Heart right ventricle (tissue), 16 donors: ENCODE measurements at places on chromosomes 11 and 22. TPM values are rescaled to one million over a fixed set of nuclear protein-coding genes. Genes with fewer than 3 reads are reported as not detected.
A peak's percentile ranks its signal among the peaks of the same experiment; 100 is the strongest.

The MYO18B gene
- 249 TPM for total RNA-seq

DNA sequence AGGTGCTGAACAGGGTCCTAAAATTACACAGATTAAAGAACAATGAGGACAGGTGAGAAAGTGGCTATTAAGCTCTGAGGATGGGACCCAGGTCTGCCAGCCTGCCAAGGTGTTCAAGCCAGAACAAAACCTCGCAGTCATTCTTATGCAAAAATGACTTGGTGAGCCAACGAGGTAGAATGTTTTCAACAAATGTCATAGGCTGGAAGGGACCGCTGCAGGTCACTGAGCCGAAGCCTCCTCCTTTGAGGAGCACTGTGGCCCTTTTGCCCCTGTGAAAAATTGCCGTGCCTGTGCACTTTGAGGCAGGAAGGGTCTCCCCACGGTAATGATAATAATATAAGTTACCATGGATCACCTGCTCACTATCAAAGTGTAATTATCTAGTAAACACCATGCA, 216.2 kb downstream of the DSCAML1 start:
- H3K27ac ChIP-seq, result no peak overlapping the region
- H3K27me3 ChIP-seq, result no peaks in the 10 kb centered on the region
- no peaks in the 10 kb centered on the region for H3K4me1 ChIP-seq
- H3K36me3 ChIP-seq, result no peaks in the 10 kb centered on the region
- no peak for DNase-seq
- H3K4me3 ChIP-seq, result no peak overlapping the region

DNA sequence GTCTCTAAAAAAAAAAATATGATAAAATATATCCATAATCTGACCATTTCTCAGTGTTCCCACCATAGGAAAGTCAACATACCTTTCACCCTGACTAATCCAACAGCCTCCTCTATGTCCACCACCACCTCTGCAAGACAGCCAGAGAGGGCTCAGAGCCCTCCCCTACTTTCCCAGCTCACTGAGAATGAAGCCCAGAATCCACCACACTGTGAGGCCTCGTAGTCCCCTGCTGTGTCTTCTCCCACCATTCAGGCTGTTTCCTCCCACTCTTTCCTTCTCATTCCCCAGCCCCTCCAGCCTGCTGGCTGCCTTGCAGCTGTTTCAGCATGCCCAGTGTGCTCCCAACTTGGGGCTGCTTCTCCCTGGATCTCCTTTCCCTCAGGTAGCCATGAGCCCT, 27.0 kb downstream of the SGSM3 start:
- H3K27me3 ChIP-seq, result no peaks in the 10 kb centered on the region
- DNase-seq, result no peak
- H3K36me3 ChIP-seq, result peaks cover 36% of the 10 kb centered on the region
- H3K4me3 ChIP-seq, result no peak overlapping the region
- H3K4me1 ChIP-seq, result peaks cover 11% of the 10 kb centered on the region

The OR10G7 gene
- not detected for total RNA-seq

GRCh38 chr11:60345489-60345888, 18.4 kb downstream of the MS4A6E start:
- H3K27ac ChIP-seq, result no peak overlapping the region
- H3K4me3 ChIP-seq, result no peak overlapping the region
- H3K36me3 ChIP-seq, result no peaks in the 10 kb centered on the region
- peak; percentile 13 for DNase-seq

The SMC1B gene
- total RNA-seq, result not detected

GRCh38 chr11:26276798-26277424, 55.0 kb upstream of the ANO3 start:
- peaks cover 28% of the 10 kb centered on the region for H3K27me3 ChIP-seq
- peak; percentile 11 for DNase-seq
- no peaks in the 10 kb centered on the region for H3K4me1 ChIP-seq

The IL17REL gene
- not detected for total RNA-seq

DNA sequence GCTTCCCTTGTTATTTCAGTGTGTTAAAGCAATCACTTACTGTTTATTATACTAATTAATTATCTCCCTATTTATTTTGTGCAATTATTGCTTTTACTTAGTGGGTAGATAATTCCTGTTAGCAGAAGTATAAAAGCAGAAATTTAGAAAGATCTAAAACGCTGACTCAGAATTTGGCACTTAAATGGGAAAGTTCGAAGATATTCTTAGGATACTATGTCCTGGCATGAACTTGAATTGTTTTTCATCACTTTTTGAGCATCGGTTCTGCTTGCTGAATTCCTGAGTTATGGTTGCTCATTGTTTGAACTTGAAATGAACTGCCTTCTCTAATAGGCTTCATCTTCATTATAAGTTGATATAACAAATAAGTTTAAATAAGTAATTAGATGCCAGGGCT, 325.4 kb downstream of the JRKL start:
- no peak overlapping the region for H3K4me3 ChIP-seq
- no peaks in the 10 kb centered on the region for H3K36me3 ChIP-seq
- no peaks in the 10 kb centered on the region for H3K4me1 ChIP-seq
- H3K27ac ChIP-seq, result no peak overlapping the region
- no peak for DNase-seq

DNA sequence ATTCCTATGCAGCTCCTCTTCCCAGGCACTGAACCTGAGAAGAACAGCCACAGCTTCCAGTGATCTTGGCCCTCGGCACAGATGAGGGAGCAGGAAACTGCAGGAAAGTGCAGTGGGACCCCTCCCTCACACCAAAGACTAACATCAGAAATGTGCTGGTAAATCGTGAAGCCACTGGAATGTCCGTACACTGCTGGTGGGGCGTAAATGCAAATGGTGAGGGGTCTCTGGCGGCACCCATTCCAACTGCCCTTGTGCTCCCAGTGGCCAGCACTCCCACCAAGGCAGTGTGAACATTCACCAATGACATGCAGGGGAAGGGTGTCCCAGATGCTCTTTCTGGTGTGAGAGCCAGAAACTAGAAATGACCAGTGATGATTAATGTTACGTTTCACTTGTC, 574.0 kb downstream of the BRD1 start:
- peaks cover 5% of the 10 kb centered on the region for H3K27me3 ChIP-seq
- no peaks in the 10 kb centered on the region for H3K36me3 ChIP-seq
- no peak for DNase-seq

GRCh38 chr11:57410287-57410686, 16.6 kb downstream of the SLC43A3 start:
- H3K27me3 ChIP-seq, result no peaks in the 10 kb centered on the region
- H3K27ac ChIP-seq, result no peak overlapping the region
- no peak for DNase-seq
- H3K4me1 ChIP-seq, result peaks cover 48% of the 10 kb centered on the region
- H3K4me3 ChIP-seq, result no peak overlapping the region
- peaks cover 4% of the 10 kb centered on the region for H3K36me3 ChIP-seq

DNA sequence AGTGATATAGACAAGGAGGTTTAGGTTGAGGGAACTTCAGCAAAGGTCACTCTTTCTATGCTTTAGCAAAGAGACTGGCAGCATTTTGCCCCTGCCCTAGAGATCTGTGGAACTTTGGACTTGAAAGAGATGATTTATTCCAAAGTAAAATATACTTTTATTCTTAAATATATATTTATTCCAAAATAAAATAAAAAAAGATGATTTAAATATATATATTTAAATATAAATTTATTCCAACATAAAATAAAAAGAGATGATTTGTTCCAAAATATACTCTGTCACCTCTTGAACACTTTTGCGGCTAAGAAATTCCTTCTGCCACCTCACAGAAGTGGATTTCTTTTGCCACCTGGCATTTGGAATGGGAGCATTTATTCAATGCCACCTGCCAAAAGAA, 521.3 kb upstream of the CHORDC1 start:
- no peak for DNase-seq
- H3K36me3 ChIP-seq, result no peaks in the 10 kb centered on the region
- no peak overlapping the region for H3K27ac ChIP-seq

The PKNOX2 gene
- total RNA-seq, result 4.0 TPM

GRCh38 chr11:107752508-107752907, 40.7 kb upstream of the SLN start:
- H3K36me3 ChIP-seq, result no peaks in the 10 kb centered on the region
- peak overlapping the region; percentile 26 for H3K27ac ChIP-seq
- no peak for DNase-seq
- no peak overlapping the region for H3K4me3 ChIP-seq
- H3K27me3 ChIP-seq, result no peaks in the 10 kb centered on the region

The CATSPER1 gene
- total RNA-seq, result not detected

The LARGE1 gene
- 167 TPM for total RNA-seq

The MYO7A gene
- 1.2 TPM for total RNA-seq

DNA sequence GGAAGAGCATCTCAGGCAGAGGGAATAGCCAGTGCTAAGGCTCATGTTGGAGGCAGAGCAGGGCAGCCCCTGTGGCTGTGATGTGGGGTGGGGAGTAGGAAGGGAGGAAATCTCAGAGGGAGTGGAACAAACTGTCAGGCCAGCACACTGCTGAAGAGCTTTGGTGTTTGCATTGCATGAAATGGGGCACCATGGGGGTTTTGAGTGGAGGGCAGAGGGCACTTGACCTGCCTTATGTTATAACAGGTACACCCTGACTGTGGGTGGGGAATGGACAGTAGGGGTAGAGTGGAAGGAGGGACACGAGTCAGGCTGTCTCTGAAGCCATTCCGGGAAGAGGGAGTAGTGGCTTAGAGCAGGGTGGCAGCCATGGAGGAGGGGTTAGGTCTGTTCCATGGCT, 24.0 kb downstream of the PRDM11 start:
- no peak overlapping the region for H3K27ac ChIP-seq
- H3K4me1 ChIP-seq, result peaks cover 11% of the 10 kb centered on the region
- DNase-seq, result no peak
- no peaks in the 10 kb centered on the region for H3K36me3 ChIP-seq

GRCh38 chr11:5624489-5625279, at the start of gene TRIM34:
Gene TRIM34, plus strand, starts transcription at chr11:5625001. Its CDS starts 7,331 bp downstream, at chr11:5632332.
- H3K4me3 ChIP-seq, result peak within 1 kb of the TSS; percentile 66
- H3K36me3 ChIP-seq, result no peaks in the 10 kb centered on the region
- H3K27me3 ChIP-seq, result no peaks in the 10 kb centered on the region
- H3K27ac ChIP-seq, result peak within 1 kb of the TSS; percentile 76
- peaks cover 27% of the 10 kb centered on the region for H3K4me1 ChIP-seq

The MS4A13 gene
- not detected for total RNA-seq

GRCh38 chr11:116415095-116415494, 357.7 kb downstream of the BUD13 start:
- H3K4me3 ChIP-seq, result no peak overlapping the region
- H3K27me3 ChIP-seq, result peaks cover 5% of the 10 kb centered on the region
- H3K36me3 ChIP-seq, result no peaks in the 10 kb centered on the region

- H3K27ac ChIP-seq, result no peak overlapping the region
- no peak overlapping the region for H3K4me3 ChIP-seq
- DNase-seq, result no peak
- no peaks in the 10 kb centered on the region for H3K36me3 ChIP-seq
Observed at GRCh38 chr11:103013421-103013820, 57.9 kb upstream of the MMP13 start.

DNA sequence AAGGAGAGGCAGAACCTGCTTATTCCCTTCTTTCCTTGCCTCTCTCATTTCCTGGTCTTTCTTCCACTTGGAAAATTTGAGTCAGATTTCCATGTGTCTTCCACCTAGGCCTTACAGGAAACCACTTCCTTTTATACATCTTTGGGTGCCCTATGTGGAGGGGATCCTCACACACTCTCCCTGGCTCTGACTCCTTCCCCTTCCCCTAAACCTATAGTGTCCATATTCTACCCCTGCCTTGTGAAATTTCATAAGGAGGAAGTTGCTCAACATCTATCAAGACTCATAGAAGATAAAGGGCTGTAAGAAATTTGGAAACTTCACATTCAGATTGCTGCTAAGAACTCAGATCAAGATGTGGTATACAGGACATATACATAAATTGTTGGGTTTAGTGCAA, 20.4 kb downstream of the TUG1 start:
- H3K27ac ChIP-seq, result no peak overlapping the region
- H3K36me3 ChIP-seq, result no peaks in the 10 kb centered on the region
- H3K27me3 ChIP-seq, result no peaks in the 10 kb centered on the region
- H3K4me1 ChIP-seq, result no peaks in the 10 kb centered on the region
- no peak for DNase-seq

The LRRC74B gene
- total RNA-seq, result not detected

The AIFM3 gene
- total RNA-seq, result 1.3 TPM

- H3K36me3 ChIP-seq, result peaks cover 48% of the 10 kb centered on the region
- DNase-seq, result no peak
- H3K4me3 ChIP-seq, result no peak overlapping the region
- no peaks in the 10 kb centered on the region for H3K27me3 ChIP-seq
Observed at GRCh38 chr11:120425527-120425926, 86.0 kb upstream of the GRIK4 start.

- H3K4me3 ChIP-seq, result no peak overlapping the region
- no peaks in the 10 kb centered on the region for H3K36me3 ChIP-seq
- H3K27ac ChIP-seq, result no peak overlapping the region
- no peak for DNase-seq
Observed at GRCh38 chr11:118015385-118015841, 29.2 kb downstream of the IL10RA start.

The NRGN gene
- 6.1 TPM for total RNA-seq

DNA sequence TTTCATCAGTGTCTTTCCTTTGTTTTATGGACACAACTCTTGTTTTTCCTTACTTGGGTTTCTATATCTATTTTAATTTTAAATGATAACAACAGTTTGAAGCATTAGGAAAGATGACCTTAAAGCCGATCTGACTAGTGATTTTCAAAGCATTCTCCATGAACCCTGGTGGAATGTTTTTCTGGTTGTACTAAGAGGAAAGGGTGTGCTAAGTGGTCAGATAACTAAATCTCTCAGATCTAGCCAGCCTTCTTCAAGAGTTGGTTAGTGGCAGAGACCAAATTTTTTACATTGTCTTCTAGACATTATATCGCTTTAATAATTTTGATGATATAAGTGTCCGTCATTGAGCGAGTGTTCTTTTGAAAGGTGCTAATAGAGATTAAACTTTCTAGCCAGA, 134.4 kb downstream of the METTL15 start:
- DNase-seq, result no peak
- H3K4me1 ChIP-seq, result peaks cover 20% of the 10 kb centered on the region
- no peak overlapping the region for H3K27ac ChIP-seq
- H3K27me3 ChIP-seq, result no peaks in the 10 kb centered on the region
- H3K36me3 ChIP-seq, result no peaks in the 10 kb centered on the region

The NAV2 gene
- 11.3 TPM for total RNA-seq
